ENCODE measurements at places on chromosomes 2 and 18.

DNA sequence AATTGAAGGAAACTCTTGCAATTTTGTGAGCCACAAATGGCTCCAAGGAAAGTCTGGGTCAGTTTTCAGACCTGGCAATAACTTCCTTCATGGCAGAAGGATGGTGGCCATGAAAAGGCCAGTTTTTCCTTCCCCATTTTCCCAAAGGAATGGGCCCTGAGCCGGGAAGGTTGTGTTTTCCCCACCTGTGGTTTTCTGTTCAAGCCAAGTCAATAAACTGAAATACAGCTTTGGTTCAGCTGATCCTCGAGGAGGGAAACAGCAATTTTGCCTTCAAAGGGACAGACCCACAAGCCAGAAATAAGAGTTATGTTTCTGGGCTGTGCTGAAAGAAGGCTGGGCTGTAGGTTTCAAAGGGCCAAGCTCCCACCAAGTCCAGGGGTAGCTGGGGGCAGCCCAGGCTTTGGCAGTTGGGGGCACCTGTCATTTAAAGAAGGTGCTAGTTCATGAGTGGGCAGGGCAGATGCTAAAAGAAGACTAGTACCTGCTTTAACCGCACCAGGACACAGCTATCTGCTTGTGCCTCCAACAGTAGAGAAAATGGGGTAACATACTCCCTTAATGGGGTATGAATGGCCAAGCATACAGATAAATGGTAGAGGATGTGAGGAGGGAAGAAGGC lies 97.0 kb downstream of the TTC32 start:
- DNase-seq = no peak

- DNase-seq = no peak
These were observed at the start of gene SEMA4C for GRCh38 chr2:96869822-96870625. Gene SEMA4C, minus strand, starts transcription at chr2:96870080. Its CDS starts 2,194 bp downstream, at chr2:96867886.

- DNase-seq = no peak
These were observed 452.5 kb upstream of the SALL3 start for GRCh38 chr18:78526923-78527711.

GRCh38 chr2:199907008-199907714 lies 3.9 kb upstream of the C2orf69 start:
- DNase-seq = no peak

DNA sequence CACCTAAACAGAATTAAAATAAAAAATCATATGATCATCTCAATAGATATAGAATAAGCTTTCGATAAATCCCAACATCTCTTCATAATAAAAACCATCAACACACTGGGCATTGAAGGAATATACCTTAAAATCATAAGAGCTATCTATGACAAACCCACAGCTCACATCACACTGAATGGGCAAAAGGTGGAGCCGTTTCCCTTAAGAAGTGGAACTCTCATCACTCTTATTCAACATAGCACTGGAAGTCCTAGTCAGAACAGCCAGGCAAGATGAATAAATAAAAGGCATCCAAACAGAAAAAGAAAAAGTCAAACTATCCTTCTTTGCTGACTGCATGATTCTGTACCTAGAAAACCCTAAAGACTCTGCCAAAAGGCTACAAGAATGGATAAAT lies 510.3 kb downstream of the ZNF804A start:
- no peak for DNase-seq

DNA sequence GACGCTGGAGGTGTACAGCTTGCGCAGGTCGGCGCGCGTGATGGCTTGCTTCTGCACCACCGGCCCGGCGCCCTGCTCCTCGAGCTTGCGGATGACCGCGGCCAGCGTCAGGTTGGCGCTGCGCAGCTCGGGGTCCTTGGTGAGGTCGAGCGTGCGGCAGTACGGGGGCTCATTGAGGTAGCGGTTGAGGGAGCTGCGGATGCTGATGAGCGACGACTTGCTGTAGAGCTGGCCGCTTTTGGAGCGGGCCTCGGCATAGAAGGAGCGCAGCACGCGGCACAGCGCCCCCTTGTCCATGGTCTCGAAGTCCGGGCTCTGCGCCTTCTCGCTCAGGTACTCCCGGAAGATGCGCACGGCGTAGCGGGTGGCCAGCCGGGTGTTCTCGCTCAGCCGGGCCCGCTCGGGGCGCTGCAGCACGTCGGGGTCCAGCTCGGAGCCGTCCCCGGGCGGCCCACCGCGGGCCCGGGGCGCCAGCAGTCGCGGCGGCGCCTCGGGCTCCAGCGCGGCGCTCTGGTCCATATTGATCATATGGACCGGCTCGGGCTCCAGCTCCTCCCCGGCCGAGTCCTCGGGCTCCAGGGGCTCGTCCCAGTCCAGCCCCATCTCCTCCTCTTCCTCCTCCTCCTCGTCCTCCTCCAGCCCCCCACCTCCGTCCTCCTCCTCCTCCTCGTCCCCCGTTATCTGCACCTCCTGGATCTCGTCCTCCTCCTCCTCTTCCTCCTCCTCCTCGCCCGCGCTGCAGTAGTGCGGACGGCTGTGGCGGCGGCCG lies 523 bp downstream of the KCTD1 start:
- no peak for DNase-seq

- DNase-seq = no peak
These were observed 195.6 kb upstream of the POU3F3 start for GRCh38 chr2:104658144-104658835.

- no peak for DNase-seq
These were observed 8.4 kb downstream of the NCAPH start for GRCh38 chr2:96344011-96344410.

GRCh38 chr2:41598161-41598894 lies 449.5 kb upstream of the PKDCC start:
- DNase-seq = no peak

- no peak for DNase-seq
These were observed 2.4 kb upstream of the SMAD7 start for GRCh38 chr18:48953104-48953706.

- DNase-seq = peak; percentile 62
These were observed 358 bp downstream of the USP37 start for GRCh38 chr2:218567797-218568189.

DNA sequence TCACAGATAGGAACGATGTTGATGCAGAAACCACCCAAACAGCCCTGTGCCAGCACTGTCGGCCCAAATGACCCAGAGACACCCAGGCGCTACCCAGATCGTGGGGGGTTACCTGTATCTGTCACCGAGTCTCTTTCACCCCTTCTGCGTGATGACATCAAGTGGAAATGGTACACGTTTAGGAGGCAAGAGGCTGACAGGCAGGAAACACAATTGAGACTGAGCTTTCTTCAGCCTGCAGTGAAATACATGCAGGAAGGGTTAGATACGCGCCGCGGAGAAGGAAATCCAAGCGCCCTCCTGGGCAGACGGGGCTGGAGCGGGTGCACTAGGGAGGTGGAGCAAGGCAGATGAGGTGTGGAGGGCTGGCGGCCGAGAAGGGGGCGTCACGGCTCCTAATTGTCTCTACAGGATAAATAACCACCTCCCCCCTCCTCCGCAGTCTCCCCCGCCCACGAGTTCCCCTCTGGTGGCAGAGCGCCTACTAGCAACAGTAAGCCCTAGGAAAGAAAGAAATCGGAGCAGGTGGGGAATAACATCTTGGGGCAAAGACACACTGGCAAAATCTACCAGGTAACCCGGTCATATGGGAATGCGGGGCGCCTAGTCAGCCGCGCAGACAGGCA lies at the start of gene RNF152:
Gene RNF152 (minus strand): TSS at position 325 of the 626 bp plus-strand sequence. CDS start 76,544 bp downstream, outside the sequence.
- DNase-seq = no peak

DNA sequence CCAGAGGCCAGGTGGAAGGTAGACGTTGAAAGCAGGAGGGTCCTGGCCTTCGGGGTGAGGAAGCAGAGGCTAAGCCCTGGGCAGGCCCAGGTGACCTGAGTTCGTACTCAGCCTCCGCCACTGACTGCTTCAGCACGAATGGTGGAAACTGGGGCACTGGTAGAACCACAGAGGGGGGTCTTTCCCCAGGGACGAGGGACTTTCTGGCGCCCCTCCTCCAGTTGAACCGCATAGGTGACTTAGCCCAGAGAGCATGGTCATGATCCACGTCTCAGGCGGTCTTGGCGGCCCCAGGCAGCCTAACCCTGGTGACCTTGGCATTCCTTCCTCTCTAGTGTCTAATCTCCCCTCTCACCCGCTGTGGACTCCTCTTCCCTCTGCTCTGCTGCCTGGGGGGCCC lies 30.2 kb downstream of the INHBB start:
- no peak for DNase-seq

- DNase-seq = no peak
These were observed 8.6 kb upstream of the YES1 start for GRCh38 chr18:820591-821165.

- no peak for DNase-seq
These were observed 79.2 kb downstream of the KIAA2012 start for GRCh38 chr2:202152104-202152715.

DNA sequence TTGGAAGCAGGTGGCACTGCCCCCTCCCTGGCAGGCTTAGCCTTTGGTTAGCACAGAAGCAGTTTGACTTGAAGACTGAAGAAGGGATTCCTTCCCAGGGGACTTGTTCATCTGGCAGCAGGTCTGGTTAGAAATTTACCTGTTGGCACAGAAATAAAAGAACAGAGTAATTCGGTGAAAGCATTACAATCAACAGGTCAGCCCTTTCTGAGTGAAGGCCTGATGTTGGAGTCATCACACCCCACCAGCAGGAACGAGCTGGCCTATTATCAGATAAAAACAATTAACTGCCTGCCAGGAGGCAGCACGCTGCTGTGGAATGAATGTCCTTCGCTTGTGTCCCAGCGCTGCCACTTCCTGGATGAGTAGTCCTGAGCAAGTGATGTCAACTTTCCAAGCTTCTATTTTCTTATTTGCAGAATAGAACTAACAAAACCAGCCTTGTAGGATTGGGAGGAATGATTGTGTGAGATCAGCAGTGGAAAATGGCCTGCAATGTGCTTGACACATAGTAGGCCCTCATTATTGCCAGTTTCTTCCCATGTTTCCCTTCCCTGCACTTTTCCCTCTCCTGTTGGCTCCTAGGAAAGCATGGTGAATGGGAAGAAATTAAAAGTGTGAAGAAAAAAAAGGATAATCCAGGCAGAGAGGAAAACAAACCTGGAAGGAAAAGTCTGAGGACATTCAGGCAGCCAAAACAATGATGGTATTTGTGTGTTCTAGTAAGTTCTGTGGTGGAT lies 29.0 kb downstream of the LGALSL start:
- no peak for DNase-seq

DNA sequence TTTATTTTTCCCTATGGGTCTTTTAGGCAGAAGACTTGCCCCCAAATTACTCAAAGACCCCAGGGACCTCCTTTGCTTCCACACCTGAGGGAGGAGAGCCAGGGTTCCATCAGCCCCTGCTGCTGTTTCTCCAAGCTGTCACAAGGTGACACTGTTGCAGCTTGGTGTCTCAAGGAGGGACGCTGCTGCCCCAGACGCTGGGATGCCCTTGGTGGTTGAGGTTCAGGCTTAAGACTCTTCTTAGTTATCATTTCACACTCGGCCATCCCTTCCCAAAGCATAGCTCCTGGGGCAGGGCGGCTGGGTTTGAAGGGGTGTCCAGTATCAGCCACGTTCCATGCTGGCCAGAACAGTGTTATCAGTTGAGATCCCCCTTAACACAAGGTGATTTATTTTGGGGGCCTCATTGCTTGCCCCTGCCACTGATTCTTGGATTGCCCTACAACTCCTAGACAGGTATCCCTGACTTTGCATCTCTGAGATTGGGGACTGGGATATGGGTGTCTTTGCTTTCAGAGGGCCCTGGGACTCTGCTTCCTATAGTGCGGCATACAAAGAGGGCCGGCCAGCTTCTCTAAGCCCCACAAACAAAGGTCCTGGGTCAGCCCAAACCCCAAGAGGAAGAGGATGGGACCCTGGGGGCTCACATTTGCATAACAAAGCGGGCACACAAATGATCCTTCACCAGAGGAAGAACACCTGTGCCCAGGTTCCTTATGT lies 22.7 kb downstream of the GPR55 start:
- peak; percentile 27 for DNase-seq

- no peak for DNase-seq
These were observed 608 bp downstream of the CDH7 start for GRCh38 chr18:65751155-65752085.

DNA sequence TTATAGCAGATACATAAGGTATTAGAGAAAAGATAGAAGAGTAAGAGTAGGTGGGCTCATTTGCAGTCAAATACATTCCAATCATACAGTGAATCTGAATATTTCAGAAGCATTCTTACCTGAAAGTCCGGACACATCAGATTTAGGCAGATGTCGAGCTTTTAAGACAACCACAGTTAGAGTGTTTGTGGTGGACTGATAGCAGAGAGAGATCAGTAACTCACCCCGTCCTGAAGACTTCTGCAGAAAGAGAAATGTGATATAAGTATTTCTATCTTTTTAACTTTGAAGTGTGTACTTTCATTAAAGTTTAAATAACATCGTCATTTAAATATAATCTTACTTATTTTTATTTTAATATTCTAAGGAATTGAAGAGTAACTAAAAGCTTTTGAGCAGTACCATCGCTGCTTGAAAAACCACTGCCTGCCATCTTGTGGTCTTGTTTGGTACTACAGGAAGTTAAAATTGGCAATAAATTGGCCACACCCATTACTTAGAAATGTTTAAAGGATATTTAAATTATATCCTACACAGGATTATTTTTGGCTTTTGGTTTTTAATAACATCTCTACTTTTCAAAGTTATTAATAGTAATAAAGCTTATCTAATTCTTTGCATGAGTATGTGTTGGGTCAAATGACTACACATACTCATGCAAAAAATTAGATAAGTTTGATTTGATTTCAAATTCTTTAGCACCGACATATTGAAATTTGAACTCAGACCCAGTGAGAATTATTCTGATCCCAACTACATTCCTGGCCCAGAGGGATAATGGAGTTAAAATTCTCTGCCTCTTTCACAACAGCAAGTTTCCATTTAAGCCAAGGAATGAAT lies 5.5 kb downstream of the SYT4 start:
- no peak for DNase-seq

- no peak for DNase-seq
These were observed 50.1 kb downstream of the CIB4 start for GRCh38 chr2:26590980-26591618.

DNA sequence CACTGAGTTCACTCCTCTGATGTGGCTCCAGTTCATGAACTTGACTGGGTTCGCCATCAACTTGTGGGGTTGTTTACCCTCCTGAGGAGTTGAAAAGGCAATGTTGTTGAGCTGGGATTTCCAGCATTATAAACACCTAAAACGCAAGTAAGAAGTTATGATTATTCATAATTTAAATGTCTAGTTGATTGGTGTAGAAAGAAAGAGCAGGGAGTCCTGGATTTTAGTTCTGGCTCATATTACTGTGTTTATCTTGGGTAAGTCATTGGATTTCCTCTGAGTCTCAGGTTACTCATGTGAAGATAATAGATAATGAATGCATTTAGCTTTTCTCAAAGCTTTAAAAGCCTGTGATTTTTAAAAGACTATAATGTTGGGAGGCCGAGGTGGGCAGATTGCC lies 438.0 kb upstream of the CDH20 start:
- DNase-seq = no peak

GRCh38 chr2:219557320-219557719 lies 13.5 kb downstream of the TMEM198 start:
- DNase-seq = no peak

DNA sequence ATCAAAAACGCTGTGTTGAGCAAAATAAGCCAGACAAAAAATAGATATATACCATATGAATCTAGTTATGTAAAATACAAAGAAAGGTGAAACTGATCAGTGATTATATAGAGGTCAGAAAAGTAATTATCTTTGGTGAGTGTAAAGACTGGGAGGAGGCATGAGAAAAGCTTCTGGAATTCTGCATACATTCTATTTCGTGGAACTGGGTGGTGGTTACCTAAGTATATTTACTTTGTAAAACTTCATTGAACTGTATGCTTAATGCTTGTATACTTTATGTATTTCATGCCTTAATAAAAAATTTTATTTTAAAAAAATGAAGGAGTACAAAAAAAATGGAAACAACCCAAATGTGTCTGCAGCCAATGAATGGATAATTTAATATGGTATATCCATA lies 153.1 kb upstream of the ALPP start:
- DNase-seq = no peak
